ENCODE measurements at places on chromosomes 5 and 9. TPM values are rescaled to one million over a fixed set of nuclear protein-coding genes. Genes with fewer than 3 reads are reported as not detected.

Gene GALNT12
- 13.8 TPM for total RNA-seq

Gene REXO4
- total RNA-seq = 39.0 TPM

Gene GLRA1
- total RNA-seq = not detected

Gene MCIDAS
- not detected for total RNA-seq

Gene MARCOL
- not detected for total RNA-seq

Gene DMAC1
- total RNA-seq = 38.0 TPM

Gene IRX1
- total RNA-seq = not detected

Gene SPAG8
- total RNA-seq = 5.7 TPM

Gene ENTPD2
- not detected for total RNA-seq

Gene CCDC171
- 1.9 TPM for total RNA-seq

Gene ANKRD18A
- 14.3 TPM for total RNA-seq

Gene ADAMTS12
- not detected for total RNA-seq

Gene NFIL3
- 3.3 TPM for total RNA-seq

Gene FAM78A
- 93.5 TPM for total RNA-seq

Gene DIRAS2
- not detected for total RNA-seq

Gene CSF1R
- total RNA-seq = 2.4 TPM

Gene CERCAM
- 0.29 TPM for total RNA-seq

Gene SLC4A9
- total RNA-seq = not detected

Gene FOXD4L3
- not detected for total RNA-seq

Gene OXCT1
- 37.5 TPM for total RNA-seq

Gene MEGF10
- total RNA-seq = not detected

Gene OMD
- not detected for total RNA-seq

Gene NEUROG1
- not detected for total RNA-seq

Gene ENG
- total RNA-seq = 13.7 TPM

Gene DNAI1
- total RNA-seq = not detected

Gene IFNE
- total RNA-seq = not detected

Gene SV2C
- total RNA-seq = not detected

Gene RIGI
- total RNA-seq = 32.0 TPM

Gene NOTCH1
- 45.4 TPM for total RNA-seq

Gene TIMD4
- total RNA-seq = 7.6 TPM

Gene GRIN3A
- total RNA-seq = 0.08 TPM

Gene OR1L4
- total RNA-seq = not detected

Gene DNAJA1
- 84.4 TPM for total RNA-seq

Gene C5orf58
- total RNA-seq = not detected

Gene DBH
- 0.08 TPM for total RNA-seq

Gene RIC1
- 27.1 TPM for total RNA-seq

Gene NMUR2
- total RNA-seq = not detected

Gene EGFL7
- total RNA-seq = not detected

Gene TOR1B
- 33.0 TPM for total RNA-seq

Gene CDKN2A
- total RNA-seq = 7.0 TPM

Gene PRKACG
- total RNA-seq = not detected

Gene NOXA1
- 5.6 TPM for total RNA-seq

Gene SLC6A7
- total RNA-seq = not detected

Gene ADGRD2
- total RNA-seq = not detected

Gene UGT3A1
- not detected for total RNA-seq

Gene MEIKIN
- total RNA-seq = 3.6 TPM

Gene SLC31A1
- total RNA-seq = 4.2 TPM

Data from CD4-positive, alpha-beta memory T cell (primary cell).